ENCODE measurements at places on chromosomes 2 and 18. TPM values are rescaled to one million over a fixed set of nuclear protein-coding genes. Genes with fewer than 3 reads are reported as not detected.

Gene NCOA1
- total RNA-seq: 19.2 TPM

Gene ASAP2
- total RNA-seq: 0.04 TPM

Gene TLX2
- not detected for total RNA-seq

Gene VAMP5
- total RNA-seq: 27.9 TPM

Gene OR6B2
- not detected for total RNA-seq

Gene SKOR2
- total RNA-seq: not detected

Gene POTEC
- total RNA-seq: not detected

Gene GKN1
- not detected for total RNA-seq

Gene L3MBTL4
- 0.38 TPM for total RNA-seq

Gene TEX44
- not detected for total RNA-seq

Gene FBXO48
- 1.5 TPM for total RNA-seq

Gene DSG2
- 0.89 TPM for total RNA-seq

Gene C2orf42
- total RNA-seq: 17.4 TPM

Gene KYNU
- 0.20 TPM for total RNA-seq

Gene KLHL14
- total RNA-seq: 0.20 TPM

Gene CHRND
- not detected for total RNA-seq

Gene CNGA3
- total RNA-seq: not detected

Gene MAP2
- total RNA-seq: 0.21 TPM

Gene ECEL1
- total RNA-seq: 0.14 TPM

Gene MEIS1
- total RNA-seq: not detected

All from activated naive CD8-positive, alpha-beta T cell treated with anti-CD3 and anti-CD28 coated beads for 36 hours (primary cell).